Fibroblast of mammary gland (primary cell): ENCODE measurements at places on chromosomes 7 and 10.

GRCh38 chr7:150897502-150898474, 45.5 kb downstream of the AOC1 start:
- no peak for DNase-seq

DNA sequence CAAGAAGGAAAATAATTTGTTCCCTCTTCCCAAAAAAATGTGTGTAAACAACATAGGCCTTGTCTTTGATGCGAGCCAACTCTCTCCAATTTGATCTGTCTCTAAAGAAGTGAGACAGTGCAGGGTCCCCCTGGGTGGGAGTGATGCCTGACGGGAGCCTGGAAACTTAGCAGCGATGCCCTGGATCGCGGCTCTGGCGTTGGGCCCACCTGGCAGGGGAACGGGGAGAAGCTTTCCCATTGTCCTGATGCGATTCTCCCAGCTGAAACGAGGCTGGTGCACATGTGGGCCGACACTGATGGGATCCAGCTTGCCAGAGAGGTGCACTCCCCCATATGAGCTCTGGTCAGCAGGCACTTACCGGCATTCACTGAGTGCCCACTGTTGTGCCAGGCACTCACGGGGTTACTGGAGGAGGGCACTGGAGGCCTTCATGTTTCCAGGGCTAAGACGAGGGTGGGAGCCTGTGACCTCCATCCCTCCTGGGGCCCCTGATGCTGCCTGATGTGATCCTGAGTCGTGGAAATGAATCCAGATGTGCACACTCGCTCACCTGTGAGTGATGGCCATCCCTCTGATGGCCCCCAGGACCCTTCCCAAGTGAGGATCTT, 132.8 kb downstream of the PTPN20 start:
- no peak for DNase-seq

DNA sequence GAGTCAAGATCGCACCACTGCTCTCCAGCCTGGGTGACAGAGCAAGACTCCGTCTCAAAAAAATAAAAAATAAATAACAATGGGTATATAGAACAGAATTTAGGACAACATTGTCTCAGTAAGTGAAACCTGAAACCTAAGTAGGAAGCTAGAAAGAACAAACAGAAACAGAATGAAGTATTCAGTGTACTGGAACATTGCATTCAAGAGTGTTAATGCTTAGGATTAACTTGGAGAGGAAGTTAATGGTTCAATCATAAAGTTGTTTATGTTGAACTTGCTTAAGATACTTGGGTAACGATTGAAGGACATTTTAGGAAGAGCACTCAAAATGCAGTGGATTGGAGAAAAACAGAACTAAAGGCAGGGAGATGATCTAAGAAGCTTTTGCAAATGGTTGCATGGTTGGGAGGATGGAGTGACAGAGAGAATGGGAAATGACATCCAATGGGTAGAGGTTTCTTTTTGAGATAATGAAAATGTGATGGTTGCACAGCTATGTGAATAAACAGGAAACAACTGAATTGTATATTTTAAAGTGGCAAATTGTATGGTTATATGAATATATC, 233.7 kb downstream of the ADK start:
- no peak for DNase-seq

DNA sequence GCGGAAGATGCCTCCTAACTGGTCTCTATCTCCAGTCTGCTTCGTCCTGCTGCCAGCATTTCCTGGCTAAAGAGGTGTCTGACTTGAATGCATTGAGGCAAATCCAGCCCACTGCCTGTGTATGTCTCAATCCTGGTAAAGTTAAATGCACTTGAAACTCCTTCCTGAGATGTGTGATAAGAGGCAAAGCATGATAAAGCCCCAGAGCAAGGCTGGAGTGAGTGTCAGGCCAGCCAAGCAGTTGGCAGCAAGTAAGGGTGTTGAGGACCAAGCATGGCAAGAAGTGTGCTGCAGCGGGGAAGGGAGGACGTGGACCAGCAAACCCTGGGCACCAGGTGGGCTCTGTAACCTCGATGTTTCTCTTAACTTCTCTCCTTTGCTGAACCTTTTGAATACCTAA, 29.1 kb downstream of the LRRC18 start:
- DNase-seq, result no peak

DNA sequence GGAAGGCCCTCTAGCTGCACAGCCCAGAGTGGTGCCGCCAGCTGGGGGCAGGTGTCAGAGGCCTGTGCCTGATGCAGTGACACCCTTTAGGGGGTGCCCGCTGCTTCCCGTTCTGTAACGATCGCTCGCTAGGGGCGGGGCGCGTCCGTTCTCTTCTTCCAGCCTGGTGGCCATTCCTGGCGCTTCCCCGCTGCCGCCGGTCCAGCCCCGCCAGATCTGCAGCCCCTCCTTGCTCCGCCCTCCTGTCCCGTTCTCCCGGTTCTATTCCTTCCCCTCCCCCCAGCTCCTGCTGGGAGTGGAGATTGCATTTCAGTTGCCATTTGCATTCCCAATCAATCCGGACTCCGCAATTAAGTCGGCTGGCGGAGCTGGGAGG, 39.2 kb downstream of the AGAP3 start:
- no peak for DNase-seq

DNA sequence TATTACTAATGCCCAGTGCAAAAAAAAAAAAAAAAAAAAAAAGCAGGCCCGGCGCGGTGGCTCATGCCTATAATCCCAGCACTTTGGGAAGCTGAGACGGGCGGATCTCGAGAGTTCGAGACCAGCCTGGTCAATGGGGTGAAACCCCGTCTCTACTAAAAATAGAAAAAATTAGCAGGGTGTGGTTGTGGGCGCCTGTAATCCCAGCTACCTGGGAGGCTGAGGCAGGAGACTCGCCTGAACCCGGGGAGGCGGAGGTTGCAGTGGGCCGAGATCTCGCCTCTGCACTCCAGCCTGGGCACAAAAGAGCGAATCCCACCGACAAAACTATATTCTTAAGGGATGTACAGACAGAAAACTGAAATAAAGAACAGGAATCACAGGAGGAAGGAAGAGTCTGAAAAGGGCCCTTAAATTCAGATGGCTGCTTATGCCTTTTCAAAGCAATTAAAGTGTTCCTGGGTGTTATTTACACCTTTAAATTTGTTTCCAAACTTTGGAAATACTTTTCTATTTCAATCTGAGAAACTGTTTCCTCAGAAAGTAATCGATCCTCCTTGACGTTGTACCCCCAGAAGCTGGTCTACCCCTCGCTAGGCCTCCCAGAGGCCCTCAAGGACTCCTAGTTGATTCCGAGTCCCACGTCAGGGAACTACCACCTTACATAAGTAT, 2.0 kb upstream of the KMT2E start:
- DNase-seq, result no peak

- DNase-seq, result no peak
Measured at GRCh38 chr10:29446327-29446726, 157.5 kb downstream of the LYZL1 start.

DNA sequence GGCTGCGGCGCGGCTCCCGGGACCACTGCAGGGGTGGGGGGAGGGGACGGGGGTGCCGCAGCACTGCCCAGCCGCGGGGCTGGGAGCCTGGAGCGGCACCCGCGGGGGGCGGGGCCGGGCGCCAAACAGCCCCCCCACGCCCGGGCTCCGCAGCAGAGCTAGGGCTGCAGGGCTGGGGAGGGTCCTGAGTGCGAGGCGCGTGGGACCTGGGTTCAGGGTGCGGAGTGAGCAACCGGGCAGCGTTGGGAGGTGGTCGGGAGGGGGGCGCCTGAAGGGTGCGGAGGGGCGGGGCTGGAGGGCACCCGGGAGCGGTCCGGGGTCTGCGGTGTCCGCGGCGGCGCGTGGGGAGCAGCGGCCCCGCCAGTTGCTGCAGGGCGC, 528 bp downstream of the CAMK2G start:
- no peak for DNase-seq

- no peak for DNase-seq
Measured at GRCh38 chr10:67776371-67776770, 61.6 kb downstream of the DNAJC12 start.

- DNase-seq, result no peak
Measured at GRCh38 chr7:149790146-149790548, 16.8 kb upstream of the ZNF467 start.

GRCh38 chr10:7756360-7756992, 31.3 kb downstream of the KIN start:
- DNase-seq, result peak; percentile 37

GRCh38 chr10:51273574-51273973, 199.3 kb downstream of the PRKG1 start:
- no peak for DNase-seq

DNA sequence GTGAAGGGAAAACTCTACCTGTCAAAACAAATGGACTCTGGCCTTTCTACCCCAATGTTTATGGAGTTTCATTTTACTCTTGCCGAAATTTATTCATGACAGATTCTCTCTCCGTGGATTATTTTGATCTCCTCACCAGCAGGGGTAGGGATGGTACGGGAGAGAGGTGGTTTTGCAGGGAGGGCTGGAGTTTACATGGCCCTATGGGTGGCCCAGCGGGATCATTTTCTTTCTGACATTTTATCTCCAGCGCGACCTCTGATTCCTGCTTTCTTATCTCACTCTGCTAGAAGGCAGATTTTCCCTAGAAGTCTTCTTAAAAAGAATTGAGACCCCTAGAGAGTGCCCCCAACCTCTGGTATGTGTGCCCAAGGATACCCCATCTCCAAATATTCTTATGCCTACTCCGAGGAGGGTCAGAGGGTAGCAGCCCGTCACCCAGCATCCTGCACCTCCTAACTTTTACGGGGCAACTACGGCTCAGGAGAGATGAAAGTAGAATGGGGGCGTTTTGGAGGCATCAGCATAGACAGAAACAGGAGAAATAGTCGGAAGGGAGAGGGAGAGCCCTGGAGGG, 10.1 kb upstream of the GATA3 start:
- no peak for DNase-seq

DNA sequence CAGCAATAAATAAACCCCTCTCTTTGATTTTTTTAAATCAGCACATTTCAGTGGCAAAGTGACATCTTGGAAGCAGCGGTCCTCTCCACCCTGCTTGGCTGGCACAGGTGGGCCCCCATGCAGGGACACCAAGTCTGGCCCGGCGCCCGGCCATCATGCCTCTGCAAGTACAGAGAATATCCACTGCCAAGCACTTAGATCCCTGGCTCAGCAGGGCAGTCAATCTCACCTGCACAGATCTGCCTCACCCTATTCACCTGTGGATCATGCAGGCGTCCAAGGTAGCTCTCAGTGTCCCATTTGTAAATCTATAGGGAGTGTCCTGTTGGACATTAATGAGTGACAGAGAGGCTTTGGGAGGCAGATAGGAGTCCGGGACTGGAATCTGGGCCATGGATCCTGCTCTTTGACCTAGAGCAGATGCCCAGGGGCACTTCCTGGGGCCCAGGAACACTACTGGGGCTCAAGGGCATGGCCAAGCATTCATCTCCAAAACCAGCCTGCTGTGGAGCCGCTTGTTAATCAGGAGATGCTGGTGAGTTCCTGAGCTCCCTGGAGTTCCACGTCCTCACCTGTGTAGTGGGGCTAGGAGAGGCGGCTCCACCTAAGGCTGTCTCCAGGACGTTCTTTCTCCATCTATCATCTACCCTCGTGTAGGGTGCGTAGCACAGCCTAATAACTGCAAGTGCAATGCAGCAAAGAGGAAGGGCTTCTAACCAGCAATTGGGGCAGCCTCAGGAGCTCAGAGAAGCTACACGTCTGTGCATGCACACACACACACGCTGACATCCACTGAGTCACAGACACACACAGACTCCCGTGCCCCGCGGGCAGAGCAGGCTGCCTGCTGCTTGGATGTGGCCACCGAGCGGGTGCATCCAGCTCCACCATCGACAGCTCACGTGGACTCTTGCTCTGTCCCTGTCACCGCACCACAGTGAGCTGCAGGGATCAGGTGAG, 123.6 kb downstream of the OAT start:
- DNase-seq, result no peak

- no peak for DNase-seq
Measured at GRCh38 chr10:27663621-27664020, 82.0 kb downstream of the MKX start.
